ENCODE measurements at places on chromosomes 2 and 18.

- peak; percentile 13 for DNase-seq
Measured at GRCh38 chr2:138373993-138374408, 127.6 kb upstream of the SPOPL start.

DNA sequence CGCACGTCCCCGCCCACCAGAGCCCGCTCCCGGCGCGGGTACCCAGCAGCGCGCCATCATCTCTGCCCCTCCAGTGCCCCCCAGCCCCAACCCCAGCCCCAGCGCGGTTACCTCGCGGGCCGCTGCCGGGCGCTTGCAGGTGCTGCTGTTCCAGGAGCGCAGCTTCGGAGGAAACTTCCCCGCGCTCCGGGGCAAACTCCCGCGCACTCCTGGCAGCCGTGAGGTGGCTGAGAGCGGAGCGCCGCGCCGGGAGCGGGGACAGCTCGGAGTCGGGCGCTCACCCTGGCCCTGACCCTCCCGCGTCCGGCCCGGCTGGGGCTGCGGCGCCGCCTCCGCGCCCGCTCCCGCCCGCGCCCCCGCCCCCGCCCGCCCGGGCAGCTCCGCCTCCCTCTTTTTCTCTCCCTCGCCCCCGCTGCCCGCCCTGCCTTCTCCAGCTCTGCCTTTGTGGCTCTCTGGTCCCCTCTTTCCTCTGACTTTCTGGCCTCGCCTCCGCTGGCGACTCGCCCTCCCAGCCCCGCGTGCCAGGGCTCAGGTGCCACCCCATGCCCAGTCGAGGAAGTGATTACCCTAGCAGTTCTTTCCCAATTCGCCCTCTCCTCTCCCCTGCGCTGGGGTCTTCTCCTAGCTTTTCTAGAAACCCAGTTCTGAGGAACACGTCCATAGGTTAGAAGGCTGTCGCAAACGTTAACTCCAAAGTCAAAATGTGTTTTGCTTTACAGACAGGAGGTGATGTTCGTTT is at the start of gene CHST9:
CHST9 (minus strand) TSS at position 284 of the 739 bp plus-strand sequence. CDS start 42,499 bp downstream, outside the sequence.
- DNase-seq: peak; percentile 75

DNA sequence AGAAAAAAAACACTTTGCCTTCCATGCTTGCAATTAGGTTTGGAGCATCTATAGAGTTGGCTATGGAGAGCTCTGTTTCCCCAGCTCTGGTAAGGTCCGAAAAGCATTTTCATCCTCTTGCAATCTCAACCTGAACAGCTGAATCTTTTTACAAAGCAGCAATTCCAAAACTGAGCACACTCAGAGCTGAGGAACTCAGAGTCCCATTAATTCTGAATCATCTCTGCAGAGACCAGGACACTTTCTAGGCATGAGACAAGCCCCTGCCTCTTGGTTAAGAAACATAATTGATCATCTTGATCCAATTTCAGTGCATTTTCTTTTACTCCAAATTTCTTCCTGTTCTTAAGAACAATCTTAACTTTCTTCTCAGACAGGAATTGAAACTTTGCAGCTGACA is 4.2 kb downstream of the CNGA3 start:
- DNase-seq: no peak

DNA sequence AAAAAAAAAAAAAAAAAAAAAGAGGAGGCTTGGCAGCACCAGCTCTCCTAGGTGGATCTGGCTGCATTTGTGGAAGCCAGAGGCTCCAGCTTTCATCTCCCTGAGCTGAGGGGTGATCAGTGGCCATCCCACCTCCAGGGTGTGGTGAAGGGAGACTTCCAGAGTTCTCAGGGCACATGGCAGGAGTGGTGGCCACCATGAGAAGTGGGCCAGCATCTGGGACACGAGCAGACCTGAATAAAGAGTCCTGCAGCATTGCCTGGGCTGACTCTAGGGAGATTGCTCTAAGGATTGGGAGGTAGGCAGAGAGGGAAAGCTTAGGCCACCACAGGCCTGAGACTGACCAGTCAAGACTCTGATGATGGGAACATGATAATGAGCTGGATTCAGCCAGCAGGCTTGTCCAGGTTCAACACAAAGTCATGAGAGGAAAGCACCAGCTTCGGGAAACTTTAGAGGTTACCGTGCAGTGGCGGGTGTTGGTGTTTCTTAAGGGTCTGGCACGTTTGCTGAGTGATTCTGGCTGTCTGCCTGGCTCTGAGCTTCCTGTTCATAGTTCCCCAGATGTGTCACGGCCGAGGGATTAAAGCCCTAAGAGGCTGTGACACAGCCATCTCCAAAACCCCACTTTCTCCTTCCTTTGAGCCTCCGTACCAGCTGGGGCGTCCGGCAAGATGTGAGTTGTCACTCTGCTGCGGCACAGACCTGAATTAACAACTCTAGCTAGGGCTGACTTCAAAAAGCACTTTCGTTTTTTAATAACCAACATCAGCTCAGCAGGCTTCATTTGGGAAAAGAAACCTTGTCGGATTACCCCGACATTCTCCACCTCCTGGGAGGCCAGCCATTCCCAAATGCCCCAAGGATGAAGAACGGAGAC is 38.3 kb upstream of the IL1R1 start:
- DNase-seq: no peak

DNA sequence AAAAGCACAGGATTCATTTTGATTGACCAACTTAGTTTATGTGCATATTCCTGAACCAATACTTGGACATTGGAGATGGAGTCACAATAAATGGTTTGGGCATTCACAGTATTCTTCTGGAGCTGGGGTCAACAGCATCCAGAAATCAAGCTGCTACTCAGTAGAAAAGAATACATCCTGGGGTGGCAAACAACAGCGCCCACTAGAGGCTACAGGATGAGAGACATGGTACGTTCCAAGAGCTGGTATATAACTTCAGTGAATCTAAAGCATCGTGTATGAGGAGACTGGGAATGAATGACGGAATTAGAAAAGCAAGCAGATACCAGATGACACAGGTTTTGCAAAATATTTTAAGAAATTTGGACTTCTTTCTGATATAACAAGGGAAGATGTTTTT is 142.9 kb upstream of the FIGN start:
- peak; percentile 29 for DNase-seq
